Upper lobe of left lung (tissue), 6 donors: ENCODE measurements at places on chromosomes 16 and 17. TPM values are rescaled to one million over a fixed set of nuclear protein-coding genes. Genes with fewer than 3 reads are reported as not detected.

The TMEM132E gene
- not detected for total RNA-seq

The KRTAP4-9 gene
- total RNA-seq: not detected

The TBC1D3K gene
- total RNA-seq: not detected

DNA sequence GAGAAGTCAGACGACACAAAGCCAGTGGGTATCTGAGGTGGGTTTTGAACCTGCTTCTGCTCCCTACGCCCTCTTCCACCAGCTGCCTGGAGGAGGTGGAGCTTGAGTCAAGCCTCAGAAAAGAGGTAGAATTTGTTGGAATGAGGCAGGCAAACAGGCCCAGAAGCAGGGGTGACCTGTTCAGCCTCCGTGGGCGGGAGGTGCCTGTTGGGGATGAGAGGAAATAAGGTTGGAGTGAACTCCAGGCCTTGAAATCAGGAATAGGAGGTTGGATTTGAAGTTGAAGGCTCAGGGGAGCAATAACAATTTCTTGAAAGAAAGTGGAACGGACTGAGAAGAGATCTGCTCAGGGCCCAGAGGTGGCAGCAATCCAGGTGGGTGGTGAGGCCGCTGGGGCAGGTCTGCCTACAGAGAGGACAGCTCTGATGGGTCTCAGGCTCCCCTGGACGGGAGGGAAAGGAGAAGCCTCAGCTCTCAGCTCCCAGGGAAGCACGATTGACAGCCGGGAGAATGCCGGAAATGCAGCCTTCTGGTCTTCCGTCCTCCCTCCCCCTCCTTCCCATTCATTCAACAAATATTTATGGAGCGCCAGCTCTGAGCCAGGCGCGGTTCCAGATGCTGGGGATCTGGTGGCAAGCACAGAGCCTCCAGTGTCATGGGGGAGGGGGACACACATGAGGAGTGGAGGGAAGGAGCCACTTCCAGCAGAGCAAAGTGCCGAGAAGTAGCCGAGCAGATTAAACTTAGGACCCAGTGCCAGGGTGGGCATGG, 61.9 kb upstream of the CIBAR2 start:
- no peak for DNase-seq

DNA sequence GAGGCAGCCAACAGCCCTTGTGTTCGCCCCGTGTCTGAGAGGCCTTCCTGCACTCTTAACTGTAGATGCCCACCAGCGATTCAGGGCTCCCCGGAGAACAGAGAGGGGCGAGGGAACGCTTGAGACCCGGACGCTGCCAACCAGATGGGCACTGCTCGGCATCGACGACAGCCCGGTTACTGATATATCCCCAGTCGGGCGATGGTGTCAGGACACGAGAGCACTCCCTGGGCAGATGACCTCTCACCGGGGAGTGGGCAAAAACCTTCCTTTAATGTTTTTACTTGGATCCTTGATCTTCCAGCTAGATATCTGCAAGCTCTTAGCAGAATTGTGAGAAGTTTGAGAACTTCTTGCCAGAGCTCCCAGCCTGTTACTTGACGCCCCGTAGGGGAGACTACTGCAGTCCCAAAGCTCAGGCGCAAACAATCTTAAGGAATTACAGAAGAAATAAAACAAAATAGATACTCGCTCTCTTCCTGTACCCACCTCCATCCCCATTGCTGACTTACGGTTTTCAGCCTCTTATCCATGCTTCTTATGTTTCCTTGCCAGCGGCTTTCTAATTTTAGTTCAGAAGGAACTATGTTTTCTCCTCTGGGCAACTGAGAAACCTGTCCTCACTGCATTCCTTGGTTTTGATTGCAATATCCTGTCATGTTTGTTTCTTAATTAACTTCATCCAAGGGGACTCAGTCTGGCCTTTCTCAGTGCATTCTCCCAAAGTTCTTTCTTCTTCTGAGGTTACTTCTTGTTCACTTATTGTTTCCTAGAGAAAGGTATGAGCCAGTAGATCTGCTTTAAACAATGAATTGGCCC, 845 bp downstream of the SP2 start:
- DNase-seq: no peak

- DNase-seq: peak; percentile 72
Observed at GRCh38 chr17:62587554-62587953, 39.9 kb upstream of the MRC2 start.

- DNase-seq: no peak
Observed at GRCh38 chr17:10762037-10762436, 32.2 kb upstream of the TMEM220 start.

DNA sequence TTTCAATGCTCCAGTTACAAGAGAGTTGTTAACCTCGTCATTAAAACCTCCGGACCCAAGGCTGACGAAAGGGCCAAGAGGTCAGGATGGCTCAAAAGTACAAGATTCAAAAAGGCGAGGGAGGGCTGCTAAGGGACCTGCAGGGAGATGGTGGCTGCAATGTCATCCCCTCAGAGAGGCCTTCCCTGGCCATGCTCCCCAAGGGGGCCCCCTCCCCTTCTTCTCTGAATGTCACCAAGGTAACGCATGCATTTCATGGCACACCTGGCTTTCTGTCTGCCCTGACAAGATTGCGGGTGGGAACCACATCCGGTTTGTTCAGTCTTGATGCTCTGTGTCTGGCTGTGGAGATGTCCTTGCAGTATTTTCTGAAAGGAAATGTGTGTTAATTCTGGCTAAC, 89.9 kb downstream of the C16orf78 start:
- no peak for DNase-seq

GRCh38 chr16:15141586-15141985, 47.5 kb upstream of the RRN3 start:
- no peak for DNase-seq

DNA sequence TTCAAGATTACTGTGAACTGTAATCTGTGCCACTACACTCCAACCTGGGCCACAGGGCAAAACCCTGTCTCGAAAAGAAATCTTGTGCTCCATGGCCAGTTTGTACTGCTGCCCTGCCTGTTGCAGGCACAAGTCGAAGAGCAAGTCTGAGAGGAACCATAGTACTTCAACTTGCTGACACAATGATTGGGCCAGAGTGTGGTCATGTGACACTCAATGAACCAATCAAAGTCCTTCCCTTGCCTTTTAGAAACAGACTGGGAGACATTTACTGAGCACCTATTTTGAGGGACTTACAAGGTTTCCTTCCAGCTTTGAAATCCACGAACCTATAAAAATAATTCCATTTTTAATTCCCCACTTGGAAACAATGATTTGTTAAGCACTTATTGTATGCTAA, 39.8 kb upstream of the TMC5 start:
- no peak for DNase-seq
